Left lung (tissue), 14 donors: ENCODE measurements at places on chromosomes 16 and 17. TPM values are rescaled to one million over a fixed set of nuclear protein-coding genes. Genes with fewer than 3 reads are reported as not detected.
A peak's percentile ranks its signal among the peaks of the same experiment; 100 is the strongest.

The FA2H gene
- polyA plus RNA-seq = 5.0 TPM

The NFATC2IP gene
- polyA plus RNA-seq = 76.1 TPM

DNA sequence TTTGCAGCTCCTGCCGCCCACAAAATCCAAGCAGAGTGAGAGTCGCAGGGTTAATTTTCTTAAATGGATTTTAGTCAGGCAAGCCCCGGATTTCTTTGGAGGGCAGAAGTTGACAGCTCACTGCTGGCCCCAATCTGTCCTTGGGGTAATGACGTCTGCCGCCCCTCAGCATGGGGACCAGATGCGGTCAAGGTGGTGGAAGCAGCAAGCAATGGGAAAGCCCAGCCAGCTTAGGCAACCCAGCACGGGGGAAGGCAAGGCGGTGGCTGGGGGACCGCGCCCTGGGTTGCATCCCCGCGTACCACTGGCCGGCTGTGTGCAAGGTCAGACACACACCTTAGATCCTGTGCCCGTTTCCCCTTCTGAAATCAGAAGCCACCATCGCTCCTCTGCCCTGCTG is 321.7 kb downstream of the C16orf95 start:
- no peak for DNase-seq

- DNase-seq = peak; percentile 48
These were observed 470.6 kb downstream of the TOX3 start for GRCh38 chr16:52076332-52076731.
